Bone marrow (tissue), 2 donors: ENCODE measurements at places on chromosomes 12 and 14.

DNA sequence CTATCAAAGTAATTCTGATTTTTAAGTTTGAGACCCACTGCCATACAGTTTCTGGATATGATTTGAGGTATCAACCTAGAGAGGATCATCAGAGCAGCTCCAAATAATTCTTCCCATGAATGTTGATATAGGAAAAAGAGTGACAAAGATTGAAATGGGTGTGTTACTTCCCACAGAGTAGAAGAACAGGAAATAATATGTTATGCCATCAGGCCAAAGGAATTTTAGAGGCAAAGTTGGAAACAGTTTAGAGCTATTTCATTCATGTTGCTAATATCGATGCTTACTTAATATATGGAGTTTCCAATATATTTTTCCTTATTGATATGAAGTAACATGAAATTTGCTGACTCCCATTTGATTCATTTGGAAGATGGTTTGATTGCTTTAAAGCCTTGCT is 8.9 kb upstream of the MSRB3 start:
- DNase-seq, result no peak

DNA sequence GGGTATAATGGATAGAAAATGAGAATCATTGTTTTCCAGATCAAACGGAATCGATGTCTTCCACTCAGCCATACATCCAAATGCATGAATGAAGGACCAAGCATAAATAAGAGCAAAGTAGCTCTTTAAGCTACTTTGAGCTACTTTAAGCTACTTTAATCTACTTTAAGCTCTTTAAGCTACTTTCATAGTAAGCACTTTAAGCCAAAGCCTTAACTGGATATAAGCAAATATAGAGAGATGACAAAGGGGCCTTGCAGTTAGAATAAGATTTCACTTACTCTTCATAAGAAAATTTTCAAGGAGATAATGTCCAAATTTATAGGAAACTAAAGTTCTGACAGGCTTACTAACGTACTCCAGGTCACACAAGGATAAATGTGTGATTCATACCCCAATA is 355.6 kb upstream of the KITLG start:
- DNase-seq, result no peak

DNA sequence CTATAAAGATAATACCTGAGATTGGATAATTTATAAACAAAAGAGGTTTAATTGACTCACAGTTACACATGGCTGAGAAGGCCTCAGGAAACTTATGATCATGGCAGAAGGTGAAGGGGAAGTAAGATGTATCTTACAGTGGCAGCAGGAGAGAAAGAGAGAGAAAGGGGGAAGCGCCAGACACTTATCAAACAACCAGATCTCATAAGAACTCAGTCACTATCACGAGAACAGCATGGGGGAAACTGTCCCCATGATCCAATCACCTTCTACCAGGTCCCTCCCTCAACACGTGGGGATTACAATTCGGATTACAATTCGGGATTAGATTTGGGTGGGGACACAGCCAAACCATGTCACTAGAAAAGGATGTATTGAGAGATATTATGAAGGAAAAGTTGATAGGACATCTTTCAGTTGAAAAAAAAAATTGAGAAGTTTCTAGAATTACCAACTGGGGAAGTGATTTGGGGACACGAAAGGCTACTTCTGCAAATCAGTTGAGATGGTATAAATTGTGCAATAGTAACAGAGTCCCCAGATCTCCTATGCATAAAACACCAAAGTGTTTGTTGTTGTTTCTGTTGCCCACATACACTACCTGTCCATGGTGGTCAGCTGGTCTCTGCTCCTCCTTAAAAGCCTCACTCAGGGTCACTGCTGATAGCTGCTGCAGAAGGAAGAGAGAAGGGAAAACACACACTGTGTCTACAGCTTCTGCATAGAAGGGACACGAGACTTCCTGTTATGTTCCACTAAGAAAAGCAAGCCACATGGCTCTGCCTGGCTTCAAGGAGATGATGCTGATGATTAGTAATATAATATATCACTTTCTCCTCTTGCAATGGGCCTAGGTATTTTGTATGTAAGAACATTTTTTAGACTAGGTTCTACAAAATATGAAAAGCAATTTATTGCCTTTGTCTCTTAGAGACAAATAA is 465.5 kb downstream of the PDZRN4 start:
- no peak for DNase-seq

DNA sequence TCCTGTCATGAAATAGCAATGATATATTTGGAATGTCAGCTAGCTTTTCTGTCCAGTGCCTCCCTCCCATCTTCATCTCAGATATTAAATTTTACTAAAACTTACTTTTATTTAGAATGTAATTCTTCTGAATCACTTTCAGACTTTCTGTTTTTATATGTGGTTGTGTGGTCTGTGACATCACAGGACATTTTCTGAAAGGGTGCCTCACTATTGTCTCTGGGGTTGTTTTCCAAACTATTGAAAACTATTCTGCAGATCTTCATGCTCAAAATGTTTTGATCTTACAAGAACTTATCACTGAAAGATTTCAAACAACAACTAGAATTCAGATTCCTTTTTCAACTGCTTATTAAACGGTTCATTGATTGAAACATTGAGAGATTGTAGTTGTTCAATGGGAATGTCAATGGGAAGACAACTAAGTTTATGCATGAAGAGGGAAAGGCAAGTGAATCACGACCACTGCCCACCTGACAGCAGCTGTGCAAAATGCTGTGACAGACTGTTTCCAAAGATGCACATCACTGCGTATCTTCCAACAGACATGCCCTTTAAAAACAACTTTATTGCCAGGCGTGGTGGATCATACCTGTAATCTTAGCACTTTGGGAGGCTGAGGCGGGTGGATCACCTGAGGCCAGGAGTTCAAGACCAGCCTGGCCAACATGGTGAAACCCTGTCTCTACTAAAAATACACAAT is 51.3 kb downstream of the KLRG1 start:
- no peak for DNase-seq

DNA sequence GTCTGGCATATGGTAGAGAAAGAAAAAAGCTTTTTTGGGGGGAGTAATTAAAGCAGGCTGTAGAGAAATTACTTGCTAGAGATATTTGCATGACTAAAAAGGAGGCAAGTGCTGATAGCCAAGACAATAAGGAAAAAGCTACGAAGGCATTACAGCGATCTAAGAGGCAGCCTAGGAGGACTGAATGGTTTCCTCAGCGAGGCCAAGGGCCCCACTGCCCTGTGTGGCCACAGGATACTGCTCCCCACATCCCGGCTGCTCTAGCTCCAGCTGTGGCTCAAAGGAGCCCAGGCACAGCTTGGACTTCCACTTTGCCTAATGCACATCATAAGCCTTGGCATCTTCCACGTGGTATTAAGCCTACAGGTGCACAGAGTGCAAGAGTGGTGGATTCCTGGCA is 53.6 kb downstream of the LRRIQ1 start:
- no peak for DNase-seq

DNA sequence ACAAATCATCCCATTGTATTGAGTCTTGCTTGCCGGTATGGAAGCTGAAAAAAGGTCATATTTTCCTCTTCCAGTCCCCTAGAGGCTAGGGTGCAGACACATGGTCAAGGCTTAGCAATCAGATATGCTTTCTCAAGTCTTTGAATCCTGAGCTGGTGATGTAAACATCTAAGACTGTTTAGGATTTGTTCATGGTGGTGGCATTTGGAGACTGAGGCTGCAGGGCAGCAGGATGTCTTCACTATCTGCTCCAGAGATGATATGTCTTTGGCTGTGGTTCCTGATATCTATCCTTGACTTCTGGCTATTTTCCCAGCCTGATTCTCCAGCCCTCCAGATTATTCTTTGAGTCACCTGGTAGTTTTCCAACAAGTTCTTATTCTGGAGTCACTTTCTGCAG is 50.5 kb upstream of the DACT1 start:
- DNase-seq, result no peak

GRCh38 chr14:81295958-81296923 is 75.5 kb upstream of the GTF2A1 start:
- no peak for DNase-seq

- DNase-seq, result no peak
Observed at GRCh38 chr12:82554529-82554928, 132.2 kb upstream of the TMTC2 start.

DNA sequence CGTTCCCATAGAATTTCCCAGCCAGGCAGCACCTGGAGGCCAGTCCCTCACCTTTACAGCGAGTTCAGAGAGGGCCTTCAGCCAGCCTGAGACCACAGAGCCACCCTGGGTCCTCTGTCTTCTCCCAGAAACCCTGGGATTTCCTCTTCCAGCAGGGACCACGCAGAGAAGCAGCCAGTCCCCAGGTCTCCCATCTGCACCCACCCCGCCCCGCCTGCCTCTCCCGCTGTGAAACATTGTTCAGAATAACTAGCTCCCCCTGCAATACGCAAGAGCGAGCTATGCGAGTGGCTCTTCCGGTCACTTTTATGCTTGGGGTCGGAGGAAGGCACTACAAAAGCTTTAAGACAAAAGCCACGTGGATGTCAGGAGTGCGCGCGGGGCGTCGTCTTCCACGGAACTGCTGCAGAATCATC is 77.8 kb downstream of the SERPINA3 start:
- no peak for DNase-seq

- DNase-seq, result no peak
Observed at GRCh38 chr14:75871181-75871880, 110.5 kb downstream of the TGFB3 start.

DNA sequence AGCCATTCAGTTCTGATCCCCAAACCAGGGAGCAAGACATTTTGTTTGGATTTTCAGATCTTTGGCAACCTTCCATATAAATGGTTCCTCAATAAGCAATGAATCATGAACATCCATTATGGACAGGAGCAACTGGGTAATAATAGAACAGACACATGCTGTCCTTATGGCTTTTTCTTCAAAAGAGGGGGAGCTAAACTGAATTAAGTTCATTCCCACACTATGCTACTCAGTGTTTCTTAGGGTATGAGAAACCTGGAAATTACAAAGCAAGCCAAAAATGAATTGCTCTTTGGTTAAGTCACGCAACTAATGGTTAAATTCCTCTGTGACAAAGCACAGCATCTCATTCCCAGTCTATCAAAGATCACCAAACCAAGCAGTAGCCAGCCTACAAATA is 51.0 kb downstream of the PTGER2 start:
- no peak for DNase-seq

- DNase-seq, result peak; percentile 32
Observed at GRCh38 chr12:12722435-12723148, 5.4 kb downstream of the CDKN1B start.

DNA sequence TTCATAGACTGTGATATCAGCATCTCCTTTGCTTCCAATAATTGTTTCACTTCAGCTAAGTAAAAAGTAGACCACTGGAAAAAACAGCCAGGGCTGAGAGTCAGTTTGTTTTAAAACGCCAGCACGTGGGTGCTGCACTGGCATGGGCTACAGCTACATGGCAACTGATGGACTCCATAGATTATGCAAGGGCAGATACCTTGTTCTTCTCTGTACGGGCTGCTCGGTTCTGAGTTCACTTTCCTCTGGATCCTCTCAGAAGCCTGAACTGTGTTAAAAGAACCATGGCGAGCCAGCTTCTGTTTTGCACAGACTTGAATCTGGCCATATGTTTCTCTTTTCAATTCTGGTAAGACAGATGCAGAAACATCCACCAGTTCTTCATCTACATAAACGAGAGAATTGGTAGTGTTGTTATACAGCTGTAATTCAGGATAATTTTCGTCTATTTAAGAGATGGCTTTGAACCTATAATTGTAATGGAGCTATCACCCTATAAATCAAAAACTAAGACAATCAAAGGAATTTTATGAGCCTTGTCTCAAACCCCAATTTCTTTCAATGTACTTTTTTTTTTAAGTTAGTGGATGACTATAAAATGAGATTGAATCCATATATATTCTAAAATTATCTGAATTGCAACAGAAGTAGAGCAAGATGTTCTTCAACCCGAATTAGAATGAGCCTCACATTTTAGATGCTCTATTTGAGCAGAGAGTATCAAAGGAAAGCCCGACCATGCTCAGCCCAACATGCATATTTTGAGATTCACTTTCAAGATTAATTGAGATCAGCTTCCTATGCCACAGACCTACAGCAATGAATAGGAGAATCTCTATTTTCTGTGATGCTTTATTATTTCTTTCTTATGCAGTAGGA is 31.5 kb downstream of the E2F7 start:
- no peak for DNase-seq

GRCh38 chr14:95359994-95360826 is 40.5 kb upstream of the CLMN start:
- no peak for DNase-seq

DNA sequence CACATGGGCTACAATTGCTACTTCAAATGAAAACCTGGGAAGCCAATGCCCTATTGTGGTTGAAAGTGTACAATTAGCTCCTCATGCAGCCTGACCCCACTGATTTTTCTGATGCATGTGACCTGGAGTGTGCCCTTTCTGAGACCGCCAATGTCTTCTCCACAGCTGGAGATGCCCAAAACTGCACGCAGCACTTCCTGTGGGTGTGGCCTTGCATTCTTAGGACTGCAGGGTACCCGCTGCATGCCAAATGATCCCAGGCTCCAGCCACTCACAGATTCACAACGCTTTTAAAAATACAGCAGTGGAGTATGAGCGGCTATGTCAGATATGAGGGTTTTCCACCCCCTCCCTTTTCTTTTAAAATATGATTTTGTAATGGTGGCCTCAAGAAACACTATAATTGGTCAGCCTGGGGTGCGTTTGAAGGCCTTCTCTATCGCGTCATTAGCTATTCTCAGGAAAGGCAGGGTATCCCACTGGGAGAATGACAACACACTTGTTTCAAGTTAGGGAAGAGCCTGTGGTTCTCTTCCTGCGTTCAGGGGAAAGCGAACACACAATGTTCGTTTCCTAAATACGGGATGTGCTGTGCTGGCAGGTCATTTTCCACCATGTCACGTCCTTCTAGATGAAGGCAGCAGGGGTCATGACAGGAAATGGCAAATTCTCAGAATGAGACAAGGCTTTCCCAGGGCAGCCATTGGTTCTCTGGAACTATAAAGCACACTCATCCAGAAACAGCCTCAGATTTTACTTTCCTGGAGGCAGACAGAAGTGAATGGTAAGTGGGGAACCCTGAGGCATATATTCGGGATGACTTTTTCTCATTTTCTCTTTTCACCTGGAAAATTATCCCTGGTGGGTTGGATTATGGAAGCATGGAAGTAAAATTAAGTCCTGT is at the start of gene APOLD1:
Gene APOLD1, plus strand, starts transcription at position 749 of the 904 bp plus-strand sequence. Its CDS starts 33 bp downstream, at position 782.
- DNase-seq, result no peak

DNA sequence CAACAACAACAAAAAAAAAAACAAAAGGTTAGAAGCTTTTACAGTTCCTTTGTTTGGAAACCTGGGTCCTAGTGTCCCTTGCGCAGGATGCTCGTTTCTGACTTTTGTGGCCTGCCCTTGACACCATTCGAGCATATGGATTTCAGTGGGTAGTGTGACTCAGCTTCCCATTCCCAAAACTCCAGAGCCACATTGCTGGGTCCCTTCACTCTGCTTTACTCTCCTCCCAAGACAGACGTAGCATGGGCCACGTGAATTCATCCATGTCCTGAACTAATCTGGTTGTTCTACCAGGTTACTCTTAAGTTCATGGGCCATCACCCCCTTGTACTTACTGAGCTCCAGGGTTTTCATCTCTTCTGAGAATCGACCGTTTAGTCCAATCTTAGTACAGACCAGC is 68.0 kb upstream of the MAX start:
- no peak for DNase-seq
